Natural killer cell treated with Interleukin-12 subunit alpha and Interleukin-12 subunit beta and Interleukin-15 and Interleukin-18, amount 100 ng/mL, for 72 hours (primary cell): ENCODE measurements at places on chromosomes 2 and 18. TPM values are rescaled to one million over a fixed set of nuclear protein-coding genes. Genes with fewer than 3 reads are reported as not detected.

DNA sequence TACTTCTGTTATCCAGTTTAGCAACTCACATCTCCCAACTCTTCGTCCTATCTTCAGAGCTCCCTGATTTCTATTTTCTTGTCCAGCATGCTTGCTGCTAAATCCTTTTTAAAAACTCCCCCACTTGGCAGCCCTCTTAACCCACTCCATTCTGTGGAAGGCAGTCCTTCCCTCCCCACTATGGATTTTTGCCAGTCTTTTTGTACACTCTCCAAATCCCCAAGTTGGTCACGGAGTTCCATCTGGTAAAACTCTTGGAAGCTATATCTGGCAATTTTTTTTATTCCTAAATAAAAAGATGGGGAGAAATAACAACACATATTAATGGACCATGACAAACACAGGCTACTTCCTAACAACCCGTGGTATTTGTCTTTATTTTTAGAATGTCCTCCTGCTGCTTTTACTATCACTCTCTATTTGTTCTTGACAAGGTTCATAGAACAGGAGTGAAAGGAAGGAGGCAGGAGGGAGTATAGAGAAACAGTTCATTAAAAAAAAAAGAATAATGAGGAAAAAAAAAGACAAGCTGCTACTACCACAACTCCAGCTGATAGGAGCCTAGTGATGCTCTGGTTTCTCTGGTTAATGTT, 120.0 kb upstream of the THSD7B start:
- no peaks in the 10 kb centered on the region for H3K36me3 ChIP-seq
- H3K4me1 ChIP-seq = no peaks in the 10 kb centered on the region
- no peaks in the 10 kb centered on the region for H3K27me3 ChIP-seq
- no peak overlapping the region for H3K27ac ChIP-seq
- DNase-seq = no peak

- no peak for DNase-seq
- no peak overlapping the region for H3K27ac ChIP-seq
- H3K36me3 ChIP-seq = no peaks in the 10 kb centered on the region
- H3K4me3 ChIP-seq = no peak overlapping the region
These were observed 26.8 kb downstream of the ABI2 start for GRCh38 chr2:203354966-203355365.

DNA sequence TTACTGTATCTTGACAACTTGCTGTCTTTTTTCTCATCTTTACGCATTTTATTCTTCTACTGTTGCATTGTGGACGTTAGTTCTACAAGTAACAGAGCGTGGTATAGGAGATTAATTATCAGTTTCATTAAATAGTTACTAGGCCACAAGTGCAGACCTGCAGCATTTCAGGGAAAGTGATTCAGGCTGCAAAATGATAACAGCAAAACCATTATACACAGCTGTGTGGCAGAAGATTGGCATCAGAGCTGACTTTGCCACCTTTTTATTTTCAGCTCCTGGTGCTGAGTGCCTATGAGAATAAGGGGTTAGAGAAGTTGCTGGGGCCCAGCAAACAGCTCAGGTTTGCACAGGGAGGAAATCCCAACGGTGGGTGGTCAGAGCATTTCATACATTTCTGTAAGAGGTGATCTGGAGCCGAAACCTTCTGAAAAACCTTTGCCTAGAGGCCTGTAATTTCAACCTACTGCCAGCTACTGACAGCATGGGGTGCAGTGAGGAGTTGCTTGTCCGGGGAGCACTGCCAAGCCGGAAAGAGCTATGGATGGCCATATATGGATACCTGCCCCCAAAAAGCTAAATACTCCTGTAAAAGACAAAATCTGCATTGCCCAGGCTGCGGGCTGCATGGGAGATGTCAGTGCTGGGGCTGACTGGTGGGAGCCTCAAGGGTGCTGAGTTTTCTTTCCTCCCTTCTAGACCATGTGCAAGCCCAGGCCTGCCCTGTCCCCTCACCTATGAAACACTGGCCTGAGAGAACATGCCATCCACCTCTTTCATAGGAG, 2.7 kb upstream of the CCBE1 start:
- H3K4me3 ChIP-seq = no peak overlapping the region
- peaks cover 16% of the 10 kb centered on the region for H3K27me3 ChIP-seq
- no peak overlapping the region for H3K27ac ChIP-seq
- DNase-seq = no peak
- peaks cover 5% of the 10 kb centered on the region for H3K36me3 ChIP-seq

DNA sequence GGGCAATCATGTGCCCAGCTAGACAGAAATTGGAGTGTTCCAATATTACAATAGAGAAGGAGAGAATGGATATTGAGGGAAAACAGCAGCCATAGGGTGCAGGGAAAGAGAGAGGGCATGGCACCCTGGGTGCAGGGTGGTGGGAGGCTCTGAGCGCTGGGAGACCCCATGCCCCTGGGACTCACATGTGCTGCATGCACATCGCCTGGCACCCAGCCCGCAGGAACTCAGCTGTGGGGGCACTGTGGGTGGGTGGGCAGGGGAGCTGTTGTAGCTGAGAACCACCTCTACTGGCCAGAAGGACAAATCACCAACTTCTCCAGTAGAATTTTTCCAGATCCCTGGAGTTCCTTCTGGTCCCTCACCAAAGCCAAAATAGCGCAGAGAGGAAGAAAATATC, 7.2 kb upstream of the NEURL3 start:
- DNase-seq = no peak
- H3K4me1 ChIP-seq = peaks cover 19% of the 10 kb centered on the region
- no peak overlapping the region for H3K4me3 ChIP-seq
- H3K27ac ChIP-seq = no peak overlapping the region

GRCh38 chr2:238255151-238255551, 15.3 kb upstream of the HES6 start:
- no peaks in the 10 kb centered on the region for H3K4me1 ChIP-seq
- H3K4me3 ChIP-seq = no peak overlapping the region
- DNase-seq = no peak
- no peak overlapping the region for H3K27ac ChIP-seq
- no peaks in the 10 kb centered on the region for H3K36me3 ChIP-seq

DNA sequence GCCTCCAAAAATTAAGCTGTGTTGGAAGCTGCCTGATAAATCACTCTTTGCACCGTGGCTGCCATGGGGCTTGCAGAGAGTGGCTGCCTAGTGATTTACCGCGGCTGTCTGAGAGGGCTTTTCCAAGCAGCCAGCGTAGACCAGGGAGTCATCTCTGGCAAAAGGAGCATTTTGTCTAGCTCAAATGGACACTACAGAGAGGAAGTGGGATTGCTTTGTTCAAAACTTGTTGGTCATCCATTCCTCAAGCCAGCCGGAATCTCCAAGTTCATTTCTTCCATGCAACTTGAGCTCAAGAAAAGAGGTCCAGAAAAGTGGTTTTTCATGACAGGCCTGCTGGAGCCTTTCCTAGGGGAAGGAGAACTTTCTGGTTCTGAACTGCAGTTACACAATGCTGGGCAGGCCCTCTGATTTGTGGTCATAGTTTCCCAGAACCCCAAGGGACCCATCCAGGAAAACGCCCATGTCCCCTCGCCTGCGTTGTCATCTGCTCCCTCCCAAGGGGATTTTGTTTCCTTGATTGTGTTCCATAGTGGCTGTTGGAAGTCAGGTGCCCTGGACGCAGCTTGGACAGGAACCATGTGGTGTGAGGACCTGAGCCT, 108.1 kb downstream of the TRIB2 start:
- DNase-seq = no peak
- no peaks in the 10 kb centered on the region for H3K36me3 ChIP-seq
- peaks cover 3% of the 10 kb centered on the region for H3K4me1 ChIP-seq

- H3K27me3 ChIP-seq = peaks cover 2% of the 10 kb centered on the region
- H3K36me3 ChIP-seq = peaks cover 7% of the 10 kb centered on the region
- no peak overlapping the region for H3K27ac ChIP-seq
- H3K4me3 ChIP-seq = no peak overlapping the region
- H3K4me1 ChIP-seq = peaks cover 15% of the 10 kb centered on the region
- DNase-seq = no peak
These were observed 304.1 kb upstream of the TNP1 start for GRCh38 chr2:217163987-217164386.

DNA sequence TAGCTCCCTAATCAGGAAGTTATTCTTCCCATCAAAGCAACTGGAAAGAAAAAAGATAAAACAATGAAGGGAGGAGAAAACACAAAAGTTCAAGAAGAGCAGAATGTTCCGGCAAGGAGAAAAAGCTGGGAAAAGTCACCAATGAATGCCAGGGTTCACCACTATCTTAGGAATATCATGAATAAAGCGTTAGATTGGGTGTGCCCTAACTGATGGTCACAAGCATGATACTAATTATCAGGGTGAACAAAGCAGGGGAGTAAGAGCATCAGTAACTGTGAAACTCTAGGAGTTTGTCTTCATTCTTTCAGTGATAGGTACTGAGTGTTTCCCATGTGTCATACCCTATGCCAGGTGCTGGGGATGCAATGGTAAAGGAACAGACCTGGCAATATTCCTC, 115.5 kb downstream of the ABCA12 start:
- no peaks in the 10 kb centered on the region for H3K27me3 ChIP-seq
- no peaks in the 10 kb centered on the region for H3K4me1 ChIP-seq
- no peak overlapping the region for H3K4me3 ChIP-seq

GRCh38 chr18:52422985-52423601, 83.1 kb downstream of the DCC start:
- H3K4me1 ChIP-seq = no peaks in the 10 kb centered on the region
- H3K4me3 ChIP-seq = no peak overlapping the region
- H3K27ac ChIP-seq = no peak overlapping the region
- no peaks in the 10 kb centered on the region for H3K36me3 ChIP-seq

DNA sequence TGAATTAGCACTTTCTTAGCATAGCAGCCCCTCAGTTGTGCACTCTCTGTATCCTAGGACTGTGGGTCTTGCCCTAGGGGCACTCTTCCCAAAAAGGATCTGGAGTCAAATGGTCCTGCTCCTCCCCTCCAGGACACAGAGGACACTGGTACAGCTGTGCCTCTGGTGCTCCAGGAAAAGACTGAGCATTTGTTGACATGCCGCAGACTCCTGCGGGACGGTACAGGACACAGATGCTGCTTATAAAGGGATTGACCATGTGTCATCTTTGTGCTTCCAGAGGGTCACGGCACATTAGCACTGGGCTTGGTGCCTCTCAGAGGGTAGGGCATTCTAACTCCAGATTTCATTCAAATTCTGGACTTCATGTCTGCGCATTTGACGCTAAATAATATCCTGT, 110.5 kb downstream of the KLF7 start:
- H3K4me3 ChIP-seq = no peak overlapping the region
- DNase-seq = no peak
- H3K27ac ChIP-seq = no peak overlapping the region
- peaks cover 5% of the 10 kb centered on the region for H3K4me1 ChIP-seq
- H3K27me3 ChIP-seq = peaks cover 14% of the 10 kb centered on the region

DNA sequence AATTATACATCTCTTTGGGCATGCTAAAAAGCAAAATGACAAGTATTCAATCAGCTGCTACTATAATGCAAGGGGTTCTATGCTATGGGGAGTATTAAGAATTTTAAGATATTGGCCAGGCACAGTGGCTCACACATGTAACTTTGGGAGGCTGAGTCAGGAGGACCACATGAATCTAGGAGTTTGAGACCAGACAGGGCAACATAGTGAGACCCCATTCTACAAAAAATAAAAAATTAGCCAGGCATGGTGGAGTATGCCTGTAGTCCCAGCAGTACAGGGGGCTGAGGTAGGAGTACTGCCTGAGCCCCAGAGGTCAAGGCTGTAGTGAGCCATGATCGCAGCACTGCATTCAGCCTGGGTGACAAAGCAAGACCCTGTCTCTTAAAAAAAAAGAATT, 5.5 kb upstream of the KIAA2012 start:
- DNase-seq = no peak
- no peaks in the 10 kb centered on the region for H3K4me1 ChIP-seq
- no peak overlapping the region for H3K4me3 ChIP-seq
- peaks cover 14% of the 10 kb centered on the region for H3K27me3 ChIP-seq
- H3K36me3 ChIP-seq = no peaks in the 10 kb centered on the region

DNA sequence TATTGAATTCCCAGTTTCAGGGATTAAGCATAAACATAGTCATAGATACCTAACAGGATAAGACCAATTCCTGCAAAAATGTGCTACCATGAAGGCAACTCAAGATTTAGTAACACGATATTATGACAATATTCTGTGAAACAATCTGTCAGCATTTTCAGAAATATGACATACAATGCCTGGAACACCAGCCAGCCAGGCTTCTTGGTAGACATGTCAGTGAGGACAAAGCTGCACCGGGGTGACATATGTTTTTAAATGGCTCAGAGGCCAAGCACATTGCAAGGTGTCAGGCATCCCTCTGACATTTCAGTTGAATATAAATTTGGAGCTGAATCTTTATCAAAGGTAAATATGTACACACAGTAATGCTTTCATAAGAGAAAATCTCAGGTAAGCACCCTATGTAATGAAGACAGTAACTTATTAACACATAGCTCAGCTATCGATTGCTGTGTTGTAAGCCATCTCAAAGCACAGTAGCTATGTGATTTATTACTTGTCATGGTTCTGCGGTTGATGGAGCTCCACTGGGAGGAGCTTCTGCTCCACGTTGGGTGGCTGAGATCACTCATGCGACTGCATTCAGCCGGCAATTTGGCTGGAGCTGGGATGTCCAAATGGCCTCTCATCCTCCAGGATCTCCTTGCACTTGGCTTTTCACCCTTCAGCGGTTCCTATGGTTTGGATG, 31.9 kb upstream of the EML6 start:
- H3K27me3 ChIP-seq = peaks cover 24% of the 10 kb centered on the region

GRCh38 chr2:150274108-150274507, 213.4 kb downstream of the RND3 start:
- no peaks in the 10 kb centered on the region for H3K27me3 ChIP-seq
- H3K27ac ChIP-seq = no peak overlapping the region
- no peaks in the 10 kb centered on the region for H3K4me1 ChIP-seq

GRCh38 chr2:173205375-173205774, 129.7 kb downstream of the MAP3K20 start:
- no peaks in the 10 kb centered on the region for H3K36me3 ChIP-seq
- no peak overlapping the region for H3K27ac ChIP-seq
- no peak for DNase-seq
- H3K4me1 ChIP-seq = peaks cover 8% of the 10 kb centered on the region

DNA sequence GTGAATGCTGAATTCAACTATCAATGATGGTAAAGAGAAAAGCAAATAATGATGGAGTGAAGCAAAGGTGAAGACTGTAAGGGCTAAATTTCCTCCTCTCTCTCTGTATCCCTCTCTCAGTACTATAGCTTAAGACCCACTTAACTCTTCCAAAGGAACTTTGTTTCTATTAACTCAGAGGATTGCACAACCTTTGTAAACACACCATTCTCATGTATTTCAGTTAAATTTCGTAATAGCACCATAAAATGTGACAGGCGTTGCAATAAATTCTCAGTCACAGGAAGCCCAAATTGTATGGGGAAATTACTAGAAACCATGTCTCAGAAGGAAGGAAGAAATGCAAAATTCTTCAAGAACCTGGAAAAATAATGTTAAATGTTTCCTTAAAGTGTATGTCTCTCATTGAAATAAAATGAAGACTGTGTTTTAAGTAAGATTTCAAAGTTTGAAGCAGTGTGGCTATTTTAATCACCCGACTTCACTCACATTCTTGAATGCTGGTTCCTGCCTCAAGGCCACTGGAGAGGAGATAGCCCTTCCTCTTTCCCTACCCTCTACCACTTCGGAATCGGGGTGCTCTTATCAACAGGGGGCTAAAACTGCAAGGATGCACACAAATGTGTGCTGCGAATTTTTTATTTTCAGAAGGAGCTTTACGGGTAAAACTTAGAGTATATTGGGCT, 112.1 kb downstream of the FTCDNL1 start:
- DNase-seq = no peak
- H3K4me1 ChIP-seq = peaks cover 7% of the 10 kb centered on the region
- H3K36me3 ChIP-seq = no peaks in the 10 kb centered on the region
- peaks cover 22% of the 10 kb centered on the region for H3K27me3 ChIP-seq

TMEFF2 gene
- total RNA-seq = not detected

CERKL gene
- total RNA-seq = not detected

ZNF892 gene
- 4.1 TPM for total RNA-seq

ELAC1 gene
- total RNA-seq = 8.2 TPM

TSHZ1 gene
- total RNA-seq = 21.0 TPM
